ENCODE measurements at places on chromosomes 7 and 10.

GRCh38 chr7:46960970-46961369, 620.9 kb downstream of the TNS3 start:
- no peak overlapping the region for H3K27ac ChIP-seq
- H3K27me3 ChIP-seq, result no peaks in the 10 kb centered on the region
- DNase-seq, result no peak
- no peak overlapping the region for H3K4me3 ChIP-seq
- no peaks in the 10 kb centered on the region for H3K36me3 ChIP-seq

DNA sequence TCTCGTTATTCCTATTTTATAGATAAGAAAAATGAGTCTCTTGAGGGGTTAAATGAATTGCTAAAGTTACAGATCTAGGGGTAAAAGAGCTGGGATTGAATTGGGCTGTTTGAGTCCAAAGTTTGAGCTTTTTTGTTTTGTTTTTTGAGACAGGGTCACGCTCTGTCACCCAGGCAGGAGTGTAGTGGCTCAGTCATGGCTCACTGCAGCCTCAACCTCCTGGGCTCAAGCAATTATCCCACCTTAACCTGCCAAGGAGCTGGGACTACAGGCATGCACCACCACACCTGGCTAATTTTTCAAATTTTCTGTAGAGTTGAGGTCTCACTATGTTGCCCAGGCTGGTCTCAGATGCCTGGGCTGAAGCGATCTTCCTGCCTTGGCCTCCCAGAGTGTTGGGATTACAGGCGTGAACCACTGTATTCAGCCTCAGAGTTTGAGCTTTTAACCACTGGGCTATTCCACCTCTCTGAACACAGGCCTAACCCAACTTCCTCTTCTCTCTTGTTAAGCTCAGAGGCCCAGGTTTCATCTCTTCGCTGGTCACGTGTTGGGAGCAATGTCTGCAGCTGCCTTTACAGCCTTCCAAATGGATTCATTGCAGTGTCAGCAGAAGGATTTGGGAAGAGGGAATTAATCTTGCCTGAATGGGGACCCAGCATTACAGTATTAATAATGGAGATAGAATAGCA, 8.0 kb downstream of the SUFU start:
- H3K4me3 ChIP-seq, result no peak overlapping the region
- peaks cover 57% of the 10 kb centered on the region for H3K36me3 ChIP-seq
- H3K27ac ChIP-seq, result no peak overlapping the region
- peaks cover 6% of the 10 kb centered on the region for H3K4me1 ChIP-seq

- H3K4me1 ChIP-seq, result no peaks in the 10 kb centered on the region
- H3K4me3 ChIP-seq, result no peak overlapping the region
- no peaks in the 10 kb centered on the region for H3K27me3 ChIP-seq
- no peak for DNase-seq
These were observed 7.4 kb downstream of the TAS2R40 start for GRCh38 chr7:143229054-143229790.

DNA sequence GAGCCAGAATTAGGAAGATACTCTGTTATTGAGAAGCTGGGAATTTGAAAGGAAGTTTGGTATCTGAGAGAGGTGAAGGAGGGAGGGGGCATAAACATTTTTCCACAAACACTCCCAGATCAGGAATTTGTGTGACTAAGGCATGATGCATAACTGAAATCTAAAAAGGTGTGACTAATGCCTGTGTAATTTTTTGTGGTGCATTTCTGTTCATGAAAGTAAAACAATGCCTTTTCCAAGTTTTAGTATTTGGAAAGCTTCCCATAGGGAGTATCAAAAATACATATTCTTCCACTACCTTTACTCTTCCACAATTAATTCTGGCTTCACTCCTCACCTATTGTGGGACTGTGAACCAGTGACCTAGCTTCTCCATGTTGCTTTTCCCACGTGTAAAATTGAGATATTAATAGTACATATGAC, 56.4 kb upstream of the CAV2 start:
- no peak for DNase-seq
- H3K4me3 ChIP-seq, result no peak overlapping the region

DNA sequence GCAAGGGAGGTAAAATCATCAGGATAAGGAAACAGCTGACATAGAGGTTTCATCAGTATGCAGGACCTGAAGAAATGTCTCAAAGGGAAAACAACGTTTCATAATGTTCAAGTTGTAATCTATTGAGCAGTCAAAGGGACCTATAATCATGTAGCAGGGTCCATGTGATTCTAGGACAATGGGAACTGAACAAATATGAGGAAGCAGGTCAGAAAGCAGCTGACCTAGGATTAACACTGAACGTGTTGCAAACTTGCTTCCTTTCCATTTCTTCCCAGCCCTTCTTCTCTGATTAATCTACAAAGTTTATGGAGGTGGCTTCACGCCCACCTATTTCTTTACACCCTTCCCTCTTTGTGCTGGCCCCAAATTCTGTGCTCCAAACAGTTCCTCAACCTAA, 256.9 kb upstream of the AKR1E2 start:
- no peaks in the 10 kb centered on the region for H3K36me3 ChIP-seq
- H3K4me3 ChIP-seq, result no peak overlapping the region
- H3K27me3 ChIP-seq, result no peaks in the 10 kb centered on the region
- H3K27ac ChIP-seq, result no peak overlapping the region
- H3K4me1 ChIP-seq, result no peaks in the 10 kb centered on the region

DNA sequence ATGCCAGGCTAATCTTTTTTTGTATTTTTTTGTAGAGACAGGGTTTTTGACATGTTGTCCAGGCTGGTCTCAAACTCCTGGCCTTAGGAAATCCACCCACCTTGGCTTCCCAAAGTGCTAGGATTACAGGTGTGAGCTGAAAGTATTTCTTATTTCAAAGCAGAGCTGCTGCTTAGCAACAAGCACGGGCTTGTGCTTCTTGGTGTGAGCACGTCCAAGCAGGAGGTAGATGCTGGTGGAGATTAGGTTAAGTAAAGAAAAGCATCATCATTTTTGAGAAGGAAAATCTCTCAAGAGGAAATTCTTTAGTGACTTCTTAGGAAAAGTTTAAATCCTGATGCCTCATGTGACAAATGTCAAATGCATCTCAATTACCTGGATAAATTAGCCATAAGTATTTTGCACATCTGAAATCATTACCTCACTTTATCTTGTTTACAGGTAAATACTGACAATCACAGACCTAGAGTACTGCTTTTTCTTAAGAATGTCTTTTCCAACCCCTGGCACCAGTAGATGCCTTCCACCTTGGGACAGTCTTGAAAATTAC, 431.8 kb upstream of the FZD8 start:
- DNase-seq, result no peak
- H3K4me1 ChIP-seq, result no peaks in the 10 kb centered on the region
- no peaks in the 10 kb centered on the region for H3K27me3 ChIP-seq
- H3K27ac ChIP-seq, result no peak overlapping the region
- no peak overlapping the region for H3K4me3 ChIP-seq
- no peaks in the 10 kb centered on the region for H3K36me3 ChIP-seq

DNA sequence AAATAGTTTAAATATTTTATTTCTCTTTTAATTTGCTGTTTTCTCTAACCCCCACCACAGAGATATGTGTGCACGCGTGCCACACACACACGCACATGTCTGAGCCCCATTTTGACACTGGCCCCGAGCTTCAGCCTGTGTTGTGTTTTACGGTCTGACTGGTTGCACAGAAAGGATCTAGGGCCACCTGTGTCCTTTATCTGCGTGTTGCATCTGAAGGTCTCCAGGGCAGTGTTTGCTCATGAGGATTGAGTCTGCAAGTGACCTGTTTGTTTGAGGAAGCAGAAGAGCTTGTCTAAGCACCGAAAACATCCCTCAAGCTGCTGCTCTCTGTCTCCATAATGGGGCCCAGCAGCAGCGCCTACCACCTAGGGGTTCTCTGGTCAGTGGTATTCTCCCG, 266.4 kb upstream of the LYZL1 start:
- H3K36me3 ChIP-seq, result no peaks in the 10 kb centered on the region
- H3K27me3 ChIP-seq, result no peaks in the 10 kb centered on the region
- DNase-seq, result no peak

GRCh38 chr7:64839910-64840309, 45.7 kb downstream of the ZNF138 start:
- H3K27me3 ChIP-seq, result no peaks in the 10 kb centered on the region
- H3K4me3 ChIP-seq, result no peak overlapping the region
- H3K4me1 ChIP-seq, result no peaks in the 10 kb centered on the region
- DNase-seq, result no peak

DNA sequence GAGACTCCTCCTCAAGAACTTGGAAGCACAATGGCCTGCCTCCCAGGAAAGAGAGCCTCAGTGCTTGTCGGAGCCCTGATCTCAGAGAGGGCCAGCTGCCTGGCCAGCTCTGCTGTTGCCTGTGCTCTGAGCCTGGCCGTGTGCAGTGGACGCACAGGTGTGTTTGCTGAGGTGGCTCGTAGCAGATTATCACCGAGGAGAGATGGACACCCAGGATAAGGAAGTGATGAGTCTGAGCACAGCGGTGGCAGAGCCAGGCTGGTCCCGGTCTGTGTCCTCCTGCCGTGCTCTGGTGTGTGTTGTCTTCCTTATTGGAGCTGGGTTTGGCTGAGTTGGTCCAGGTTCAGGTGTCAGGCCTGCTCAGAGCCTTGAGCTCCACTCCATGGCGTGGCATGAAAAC, 208.5 kb downstream of the EBF3 start:
- no peak overlapping the region for H3K4me3 ChIP-seq
- no peak for DNase-seq
- no peaks in the 10 kb centered on the region for H3K4me1 ChIP-seq
- H3K27me3 ChIP-seq, result no peaks in the 10 kb centered on the region

DNA sequence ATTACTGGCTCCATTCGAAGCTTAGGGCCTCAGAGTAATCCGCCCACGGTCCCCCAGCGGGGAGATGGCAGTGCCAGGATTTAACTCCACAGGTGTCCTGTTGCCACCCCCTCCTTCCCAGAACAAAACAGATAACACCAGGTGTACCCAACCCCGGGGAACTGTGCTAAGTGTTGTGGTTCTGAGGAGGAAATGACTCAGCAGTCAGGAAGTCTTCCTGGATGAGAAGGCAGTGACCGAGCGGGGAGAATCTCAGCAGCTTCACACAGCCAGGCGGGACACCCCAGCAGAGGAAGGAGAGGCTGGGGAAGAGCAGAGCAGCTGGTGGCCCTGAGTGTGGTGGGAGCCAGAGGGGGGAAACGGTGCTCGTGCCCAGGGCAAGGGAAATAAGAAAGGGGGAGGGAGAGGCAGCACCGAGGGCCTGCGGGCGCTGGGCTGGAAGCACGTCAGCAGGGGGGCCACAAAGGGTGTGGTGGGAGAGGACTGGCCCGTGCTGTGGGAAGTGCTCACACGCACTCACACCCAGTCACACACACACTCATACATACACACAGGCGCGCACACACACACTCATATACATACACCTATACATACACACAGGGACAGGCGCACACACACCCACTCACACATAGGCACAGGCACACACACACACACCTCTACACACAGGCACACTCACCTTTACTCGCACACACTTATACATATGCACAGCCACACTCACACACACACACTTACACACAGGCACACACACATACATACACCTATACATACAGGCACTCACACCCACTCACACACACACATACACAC, 59.8 kb upstream of the CHST15 start:
- DNase-seq, result peak; percentile 11
- no peaks in the 10 kb centered on the region for H3K36me3 ChIP-seq
- no peaks in the 10 kb centered on the region for H3K27me3 ChIP-seq
- H3K4me1 ChIP-seq, result peaks cover 16% of the 10 kb centered on the region
- H3K27ac ChIP-seq, result no peak overlapping the region

GRCh38 chr10:5575482-5576153, 50.9 kb downstream of the CALML3 start:
- DNase-seq, result no peak
- no peak overlapping the region for H3K27ac ChIP-seq
- H3K4me3 ChIP-seq, result no peak overlapping the region

- H3K27ac ChIP-seq, result no peak overlapping the region
- H3K27me3 ChIP-seq, result no peaks in the 10 kb centered on the region
- no peaks in the 10 kb centered on the region for H3K4me1 ChIP-seq
These were observed 130.9 kb downstream of the CACNA2D1 start for GRCh38 chr7:82312646-82313045.

GRCh38 chr7:6705959-6706665, 635 bp downstream of the ZNF12 start:
- peak; percentile 12 for DNase-seq
- peak overlapping the region; percentile 82 for H3K4me3 ChIP-seq
- no peaks in the 10 kb centered on the region for H3K27me3 ChIP-seq
- H3K36me3 ChIP-seq, result peaks cover 24% of the 10 kb centered on the region
- peak overlapping the region; percentile 75 for H3K27ac ChIP-seq
- H3K4me1 ChIP-seq, result peaks cover 12% of the 10 kb centered on the region

DNA sequence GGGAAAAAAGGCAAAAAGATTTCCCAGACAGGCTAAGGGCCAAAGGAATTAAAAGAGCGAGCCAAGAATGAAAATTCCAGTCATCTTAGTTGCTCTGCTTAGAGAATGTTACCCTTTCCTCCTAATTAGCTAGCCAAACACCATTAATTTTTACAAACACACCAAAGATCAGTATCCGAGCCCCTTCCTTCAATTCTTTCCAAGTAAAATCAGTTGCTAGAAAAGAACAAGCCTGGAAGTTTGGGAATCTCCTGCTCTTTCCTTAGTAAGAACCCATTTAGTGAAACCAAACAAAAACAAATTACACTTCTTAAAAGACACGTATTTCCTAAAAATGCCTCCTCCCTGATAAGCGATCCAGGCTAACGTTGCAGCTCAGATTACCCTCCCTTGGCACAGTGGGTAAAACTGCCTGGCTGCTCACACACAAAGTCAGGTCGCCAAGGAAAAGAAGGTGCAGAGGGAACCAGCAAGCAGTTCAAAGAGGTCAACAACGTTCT, 57.1 kb upstream of the ABLIM1 start:
- no peak overlapping the region for H3K4me3 ChIP-seq
- H3K4me1 ChIP-seq, result no peaks in the 10 kb centered on the region
- no peaks in the 10 kb centered on the region for H3K27me3 ChIP-seq
- DNase-seq, result no peak
- H3K27ac ChIP-seq, result no peak overlapping the region
- H3K36me3 ChIP-seq, result no peaks in the 10 kb centered on the region

- H3K27ac ChIP-seq, result no peak overlapping the region
- no peak overlapping the region for H3K4me3 ChIP-seq
- H3K4me1 ChIP-seq, result no peaks in the 10 kb centered on the region
- H3K36me3 ChIP-seq, result no peaks in the 10 kb centered on the region
- no peak for DNase-seq
These were observed 183.6 kb upstream of the ADARB2 start for GRCh38 chr10:1920941-1921340.

DNA sequence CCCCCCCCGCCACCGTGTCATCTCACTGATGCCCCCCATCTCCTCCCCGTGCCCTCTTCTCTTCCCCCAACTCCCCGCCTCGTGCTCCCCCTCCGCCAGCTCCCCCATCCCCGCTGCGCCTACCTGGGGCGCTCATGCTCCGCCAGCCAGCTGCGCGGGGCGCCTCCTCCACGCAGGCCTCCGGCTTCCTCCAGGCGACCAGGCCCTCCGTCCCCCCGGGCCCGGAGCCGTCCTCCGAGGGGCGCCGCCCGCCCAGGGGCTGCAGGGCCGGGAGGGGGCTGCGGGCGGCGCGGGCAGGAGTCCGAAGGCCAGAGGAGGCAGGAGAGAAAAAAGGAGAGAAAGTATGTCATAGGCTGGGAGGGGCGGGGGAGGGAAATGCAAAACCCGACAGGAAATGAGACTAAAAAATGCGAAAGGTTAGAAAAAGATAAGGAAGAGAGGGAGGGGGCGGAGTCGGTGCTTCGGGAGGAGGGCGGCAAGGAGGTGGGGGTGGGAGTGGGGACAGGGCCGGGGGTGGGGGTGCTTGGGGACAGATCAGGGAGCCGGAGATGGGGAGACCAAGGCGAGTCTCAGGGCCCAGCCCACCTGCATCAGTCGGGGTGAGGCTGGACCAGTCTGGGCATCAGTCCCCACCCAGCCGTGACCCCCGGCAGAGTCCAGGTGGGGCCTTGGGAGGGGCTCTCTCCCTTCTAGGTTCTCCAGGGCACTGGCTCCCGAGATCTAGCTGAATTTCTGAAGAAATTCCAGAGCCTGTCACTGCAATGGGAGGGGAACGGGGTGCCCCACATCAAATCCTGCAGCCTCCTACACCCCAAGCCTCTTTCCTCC, at the start of gene CARD11:
TSS of gene CARD11 (minus strand) at position 324 of the 828 bp plus-strand sequence. CDS start 85,361 bp downstream, outside the sequence.
- no peaks in the 10 kb centered on the region for H3K27me3 ChIP-seq
- H3K4me3 ChIP-seq, result peak within 1 kb of the TSS; percentile 97
- H3K4me1 ChIP-seq, result peaks cover 48% of the 10 kb centered on the region
- no peaks in the 10 kb centered on the region for H3K36me3 ChIP-seq

All from effector memory CD4-positive, alpha-beta T cell (primary cell).